Stimulated activated naive CD8-positive, alpha-beta T cell treated with anti-CD3 and anti-CD28 coated beads, Interleukin-15, Interleukin-2, amounts not matched to agents 100 U/mL and 50 U/mL, for 24 hours (primary cell): ENCODE measurements at places on chromosomes 3 and 15.

DNA sequence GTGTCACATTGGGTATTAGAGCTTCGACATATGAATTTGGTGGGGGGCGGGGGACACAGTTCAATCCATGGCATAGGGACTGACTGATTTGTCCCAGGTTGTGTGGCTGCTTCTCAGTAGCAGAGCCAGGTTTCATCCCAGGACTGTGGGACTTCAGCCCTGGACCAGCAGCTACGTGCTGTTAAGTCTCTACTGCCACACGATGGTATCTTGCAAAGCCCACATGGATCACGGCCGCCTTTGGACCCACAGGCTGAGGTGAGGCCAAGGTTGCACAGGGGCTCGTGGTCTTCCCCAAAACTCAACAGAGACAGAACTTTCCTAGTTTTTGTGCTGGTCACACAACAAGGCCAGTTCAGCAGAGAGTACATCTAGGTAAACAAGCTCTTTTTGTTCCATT lies 97.4 kb downstream of the LRRK1 start:
- no peak for DNase-seq

DNA sequence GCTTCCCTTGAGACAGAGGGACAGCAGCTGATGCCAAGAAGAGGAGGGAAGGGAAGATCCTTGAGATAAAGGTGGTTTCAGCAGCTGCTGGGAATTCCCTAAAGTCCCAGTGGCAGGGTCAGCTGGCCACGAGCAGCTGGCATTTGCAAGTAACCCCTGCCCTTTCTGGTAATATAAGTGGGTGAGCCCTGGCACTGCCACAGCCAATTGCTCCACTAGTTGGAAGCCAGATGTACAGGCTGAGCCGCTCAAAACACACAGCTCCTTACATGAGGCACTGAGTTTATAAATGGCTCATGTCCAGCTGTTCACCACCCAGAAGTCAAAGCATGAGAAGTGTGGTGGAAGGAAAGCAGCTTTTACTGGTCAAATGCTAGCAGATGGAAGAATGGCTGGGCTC lies 35.4 kb downstream of the PRR20G start:
- DNase-seq, result no peak

GRCh38 chr3:195877136-195877715 lies 31.1 kb downstream of the TNK2 start:
- no peak for DNase-seq

- DNase-seq, result no peak
These were observed 286.0 kb downstream of the ADAMTS17 start for GRCh38 chr15:100055821-100056220.

DNA sequence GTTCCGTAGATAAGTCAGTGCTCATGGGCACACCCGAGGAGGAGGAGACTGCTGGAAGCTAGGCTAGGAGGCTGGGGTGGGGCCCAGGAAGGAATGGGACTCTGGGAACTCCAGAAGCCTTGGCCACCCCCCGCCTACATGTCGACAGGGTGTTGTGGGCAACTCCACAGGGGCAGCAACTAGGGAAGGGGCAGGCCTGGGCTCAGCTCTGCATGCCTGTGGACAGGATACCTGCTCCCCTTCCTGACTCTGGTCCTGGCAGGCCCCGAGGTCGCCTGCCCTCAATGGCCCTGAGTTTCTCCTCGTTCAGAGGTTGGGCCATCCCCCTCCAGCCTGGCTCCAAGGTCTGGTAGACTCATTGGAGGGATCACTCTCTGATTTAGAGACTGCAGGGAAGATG lies 138.9 kb upstream of the LINGO1 start:
- no peak for DNase-seq
